Lower lobe of right lung (tissue), 2 donors: ENCODE measurements at places on chromosomes 16 and 17. TPM values are rescaled to one million over a fixed set of nuclear protein-coding genes. Genes with fewer than 3 reads are reported as not detected.

DNA sequence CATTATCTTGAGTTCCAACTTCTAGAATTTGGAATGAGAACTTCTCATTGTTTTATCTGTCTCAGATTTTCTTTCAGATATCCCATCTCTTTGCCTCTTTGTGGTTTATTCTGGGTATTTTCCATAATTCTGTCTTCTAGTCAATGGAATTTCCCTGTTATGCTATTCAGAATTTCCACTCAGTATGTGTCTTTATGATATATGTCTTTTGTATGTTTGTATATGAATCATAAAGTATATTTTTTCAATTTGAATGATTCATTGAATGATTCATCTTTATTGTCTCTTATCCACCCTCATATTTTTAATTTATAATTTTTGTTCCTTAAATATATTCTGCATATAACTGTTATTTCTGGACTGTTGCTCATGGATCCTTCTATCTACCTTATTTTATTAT, 729.7 kb upstream of the GOT2 start:
- no peak for DNase-seq
- no peak overlapping the region for H3K4me3 ChIP-seq
- H3K36me3 ChIP-seq = no peaks in the 10 kb centered on the region
- H3K4me1 ChIP-seq = no peaks in the 10 kb centered on the region

The KIF18B gene
- total RNA-seq = 0.89 TPM

- peaks cover 47% of the 10 kb centered on the region for H3K36me3 ChIP-seq
- no peaks in the 10 kb centered on the region for H3K27me3 ChIP-seq
- H3K4me3 ChIP-seq = no peak overlapping the region
- H3K27ac ChIP-seq = no peak overlapping the region
- DNase-seq = no peak
These were observed 4.0 kb downstream of the LIMD2 start for GRCh38 chr17:63695889-63696288.

DNA sequence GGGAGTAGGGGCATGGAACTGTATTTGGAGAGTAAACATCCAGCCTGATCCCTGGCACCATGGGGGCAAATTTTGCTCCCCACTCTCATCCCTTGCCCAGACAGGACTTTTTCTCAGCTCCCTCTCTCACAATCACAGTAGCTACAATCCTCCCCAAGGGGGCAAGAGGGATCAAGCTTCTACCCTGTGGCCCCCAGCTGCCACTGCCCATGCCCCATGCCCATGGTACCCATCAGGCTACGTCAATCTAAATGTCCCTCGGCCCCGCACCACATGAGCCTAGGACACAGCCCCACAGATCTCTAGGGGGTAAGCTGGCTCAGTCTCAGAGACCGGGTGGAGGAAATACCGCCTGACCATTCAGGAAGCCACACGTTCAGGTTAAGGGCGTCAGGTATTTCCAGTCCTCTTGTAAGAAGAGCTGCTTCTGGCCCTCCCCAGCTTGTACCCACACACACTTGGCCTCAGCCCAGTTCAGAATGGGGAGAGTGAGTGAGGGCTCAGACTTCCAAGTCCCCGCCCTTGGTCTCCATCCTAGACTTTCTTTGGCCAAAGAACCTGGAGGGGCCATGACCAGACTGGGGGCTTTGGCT, 1.8 kb downstream of the CACNB1 start:
- peaks cover 33% of the 10 kb centered on the region for H3K36me3 ChIP-seq
- peaks cover 46% of the 10 kb centered on the region for H3K4me1 ChIP-seq
- H3K27ac ChIP-seq = peak overlapping the region; percentile 73
- peak; percentile 65 for DNase-seq

The TBC1D3C gene
- total RNA-seq = 0.38 TPM

- peak overlapping the region; percentile 90 for H3K27ac ChIP-seq
- H3K4me1 ChIP-seq = peaks cover 40% of the 10 kb centered on the region
- no peaks in the 10 kb centered on the region for H3K27me3 ChIP-seq
- H3K36me3 ChIP-seq = peaks cover 5% of the 10 kb centered on the region
- peak overlapping the region; percentile 80 for H3K4me3 ChIP-seq
These were observed 607 bp downstream of the KATNIP start for GRCh38 chr16:27550582-27550920.

The PIPOX gene
- total RNA-seq = 1.3 TPM

- H3K27me3 ChIP-seq = no peaks in the 10 kb centered on the region
- no peaks in the 10 kb centered on the region for H3K4me1 ChIP-seq
- no peak overlapping the region for H3K27ac ChIP-seq
- H3K36me3 ChIP-seq = no peaks in the 10 kb centered on the region
- DNase-seq = no peak
- no peak overlapping the region for H3K4me3 ChIP-seq
These were observed 8.5 kb downstream of the PRSS54 start for GRCh38 chr16:58286280-58286679.
